Frontal cortex (tissue), 4 donors: ENCODE measurements at places on chromosomes 1 and 21.

DNA sequence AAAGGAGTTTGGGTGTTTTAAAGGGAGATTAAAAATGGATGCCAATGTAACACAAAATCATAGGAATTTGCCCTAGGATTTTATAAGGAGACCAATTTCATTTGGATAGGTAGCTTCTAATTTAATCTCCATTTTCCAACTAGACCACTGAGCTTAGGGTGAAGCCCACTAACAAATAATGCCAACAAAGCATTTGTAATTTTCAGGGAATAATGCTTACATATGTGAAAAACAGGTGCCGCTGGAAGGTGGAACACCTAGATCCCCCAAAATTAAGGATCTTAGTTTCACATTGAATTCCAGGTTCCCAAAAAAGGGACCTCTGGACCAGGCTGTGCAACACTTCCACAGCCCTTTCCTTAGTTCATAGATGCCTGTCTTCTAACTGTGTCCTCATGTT lies 66.2 kb upstream of the B3GALT5 start:
- no peak for DNase-seq

DNA sequence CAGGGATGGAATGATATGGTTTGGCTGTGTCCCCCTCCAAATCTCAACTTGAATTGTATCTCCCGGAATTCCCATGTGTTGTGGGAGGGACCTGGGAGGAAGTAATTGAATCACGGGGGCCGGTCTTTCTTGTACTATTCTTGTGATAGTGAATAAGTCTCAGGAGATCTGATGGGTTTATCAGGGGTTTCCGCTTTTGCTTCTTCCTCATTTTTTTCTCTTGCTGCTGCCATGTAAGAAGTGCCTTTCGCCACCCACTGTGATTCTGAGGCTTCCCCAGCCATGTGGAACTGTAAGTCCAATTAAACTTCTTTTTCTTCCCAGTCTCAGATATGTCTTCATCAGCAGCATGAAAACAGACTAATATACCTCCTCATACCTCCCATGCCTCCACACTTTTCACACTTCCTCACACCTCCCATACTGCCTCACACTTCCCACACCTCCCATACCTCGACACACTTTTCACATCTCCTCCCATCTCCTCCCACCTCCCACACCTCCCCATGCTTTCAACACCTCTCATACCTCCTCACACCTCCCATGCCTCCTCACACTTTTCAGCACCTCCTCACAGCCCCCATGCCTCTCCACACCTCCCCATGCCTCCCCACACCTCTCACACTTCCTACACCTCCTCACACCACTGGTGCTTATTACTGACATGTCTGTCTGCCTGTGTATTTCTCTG lies 21.3 kb downstream of the GPR137B start:
- no peak for DNase-seq

GRCh38 chr1:228366866-228367741 lies 39.5 kb downstream of the TRIM11 start:
- DNase-seq: no peak

DNA sequence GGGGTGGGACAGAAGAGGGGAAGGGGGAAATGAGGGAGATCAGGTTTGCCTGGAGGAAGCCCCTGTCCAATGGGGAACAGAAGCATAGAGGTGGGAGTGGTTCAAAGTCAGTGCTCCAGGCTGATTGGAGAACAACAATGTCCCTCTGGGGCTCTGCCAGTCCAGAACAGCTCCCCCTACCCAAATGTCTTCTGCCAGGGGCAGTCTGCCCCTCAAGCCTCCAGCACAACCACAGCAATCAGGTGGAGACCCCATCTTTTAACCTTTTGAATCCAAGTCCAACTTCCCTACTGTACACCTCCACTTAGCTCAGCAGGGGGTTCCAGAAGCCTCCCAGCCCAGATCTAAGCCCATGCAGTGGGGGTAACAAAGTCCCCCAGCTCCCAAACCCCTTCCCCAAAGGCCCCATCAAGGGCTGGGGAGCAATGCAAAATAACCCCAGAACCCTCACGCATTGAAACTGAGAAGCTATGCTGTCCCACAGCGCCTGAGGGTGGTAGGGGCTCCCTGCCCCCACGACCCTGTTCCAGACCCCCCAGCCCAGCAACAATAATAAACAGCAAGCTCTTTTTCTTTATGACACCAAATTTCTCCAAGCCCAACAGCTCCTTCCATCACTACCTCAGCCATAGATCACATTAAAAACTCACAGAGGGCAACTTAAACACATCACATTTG lies 3.3 kb downstream of the AHDC1 start:
- no peak for DNase-seq

- no peak for DNase-seq
Measured at GRCh38 chr1:218804014-218804785, 369.5 kb upstream of the LYPLAL1 start.

- DNase-seq: no peak
Measured at GRCh38 chr21:38490411-38491020, 7.8 kb downstream of the ERG start.

DNA sequence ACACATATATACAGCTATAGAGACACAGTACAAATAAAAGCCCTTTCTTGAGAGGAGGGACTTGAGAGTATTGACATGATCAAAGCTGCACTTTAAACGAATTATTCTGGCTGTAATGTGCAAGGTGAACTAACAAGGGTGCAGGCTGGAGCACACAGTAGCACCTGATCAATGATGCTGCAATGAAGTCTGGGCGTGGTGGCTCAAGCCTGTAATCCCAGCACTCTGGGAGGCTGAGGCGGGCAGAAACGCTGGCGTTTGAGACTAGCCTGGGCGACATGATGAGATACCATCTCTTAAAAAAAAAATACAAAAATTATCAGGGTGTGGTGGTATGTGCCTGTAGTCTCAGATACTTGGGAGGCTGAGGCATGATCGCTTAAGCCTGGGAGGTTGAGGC lies 14.1 kb upstream of the CTH start:
- DNase-seq: no peak

- DNase-seq: no peak
Measured at GRCh38 chr21:30164796-30165195, 1.8 kb downstream of the CLDN17 start.

DNA sequence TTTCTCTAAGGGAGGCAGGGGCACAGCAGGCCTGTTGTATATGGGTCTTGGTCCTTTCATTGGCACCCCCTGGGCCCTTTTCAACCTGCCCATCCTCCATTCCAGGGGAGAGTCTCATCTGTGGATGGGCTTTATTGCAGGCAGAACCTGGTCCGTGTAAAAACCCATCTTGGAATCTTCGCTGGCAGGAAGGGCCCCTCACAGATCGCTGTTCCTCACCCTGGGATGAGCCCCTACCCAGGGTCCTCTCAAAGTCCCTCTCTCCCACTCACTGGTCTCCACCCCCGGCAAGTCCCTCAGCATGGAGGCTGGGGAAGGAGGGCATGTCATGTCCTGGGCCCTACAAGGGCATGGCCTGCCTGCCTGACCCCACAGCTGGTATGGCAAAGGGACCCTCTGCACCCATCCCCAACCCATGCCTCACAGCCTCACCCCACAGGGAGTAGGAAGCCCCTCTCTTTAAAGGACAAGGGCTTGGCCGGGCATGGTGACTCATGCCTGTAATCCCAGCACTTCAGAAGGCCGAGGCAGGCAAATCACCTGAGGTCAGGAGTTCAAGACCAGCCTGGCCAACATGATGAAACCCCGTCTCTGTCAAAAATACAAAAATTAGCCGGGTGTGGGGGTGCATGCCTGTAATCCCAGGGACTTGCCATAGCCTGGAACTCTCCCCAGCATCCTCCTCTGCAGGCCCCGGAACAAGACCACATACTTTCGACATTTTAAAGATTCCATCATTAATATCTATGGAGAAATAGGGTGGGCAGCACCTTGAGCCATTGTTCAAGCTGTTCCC lies 13.2 kb upstream of the CDA start:
- DNase-seq: no peak

DNA sequence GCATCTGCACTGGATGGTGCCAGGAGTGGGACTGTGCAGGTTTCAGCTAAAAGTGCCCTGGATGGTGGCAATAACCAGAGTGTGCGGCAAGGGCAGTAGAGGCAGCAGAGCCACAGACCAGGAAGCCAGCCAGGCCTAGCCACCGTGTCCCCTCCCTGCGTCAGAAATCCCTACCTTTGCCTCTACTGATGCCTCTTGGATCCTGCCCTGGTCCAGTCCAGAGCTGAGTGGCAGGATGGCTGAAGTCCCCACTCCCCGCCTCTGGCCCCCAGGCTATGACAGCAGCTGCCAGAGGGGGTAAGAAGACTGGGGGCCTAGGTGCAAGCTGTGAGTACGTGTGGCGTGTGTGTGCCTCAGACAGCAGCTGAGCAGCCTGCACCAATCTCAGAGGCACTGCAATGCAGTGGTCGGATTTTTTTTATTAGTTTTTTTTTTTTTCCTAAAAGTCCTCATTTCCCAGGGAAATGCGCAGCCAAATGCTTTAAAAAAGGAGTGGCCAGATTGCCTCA lies 51.9 kb downstream of the SYT2 start:
- no peak for DNase-seq
